ENCODE measurements at places on chromosomes 3 and 15. TPM values are rescaled to one million over a fixed set of nuclear protein-coding genes. Genes with fewer than 3 reads are reported as not detected.

DNA sequence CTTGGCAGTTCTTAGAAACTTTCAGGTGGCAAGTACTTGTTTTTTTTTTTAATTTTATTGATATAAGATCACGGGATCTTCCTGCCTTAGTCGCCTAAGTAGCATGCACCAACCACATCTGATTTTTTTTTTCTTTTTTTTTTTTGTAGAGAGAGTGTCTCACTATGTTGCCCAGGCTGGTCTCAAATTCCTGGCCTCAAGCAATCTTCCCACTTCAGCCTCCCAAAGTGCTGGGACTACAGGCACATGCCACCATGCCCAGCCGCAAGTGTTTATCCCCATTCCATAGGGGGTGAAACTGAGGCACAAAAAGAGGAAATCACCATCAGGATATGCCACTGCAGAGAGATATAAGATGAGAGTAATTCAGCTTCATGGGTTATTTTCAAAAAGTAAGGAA lies 102.9 kb downstream of the IGF2BP2 start:
- no peak for DNase-seq

DNA sequence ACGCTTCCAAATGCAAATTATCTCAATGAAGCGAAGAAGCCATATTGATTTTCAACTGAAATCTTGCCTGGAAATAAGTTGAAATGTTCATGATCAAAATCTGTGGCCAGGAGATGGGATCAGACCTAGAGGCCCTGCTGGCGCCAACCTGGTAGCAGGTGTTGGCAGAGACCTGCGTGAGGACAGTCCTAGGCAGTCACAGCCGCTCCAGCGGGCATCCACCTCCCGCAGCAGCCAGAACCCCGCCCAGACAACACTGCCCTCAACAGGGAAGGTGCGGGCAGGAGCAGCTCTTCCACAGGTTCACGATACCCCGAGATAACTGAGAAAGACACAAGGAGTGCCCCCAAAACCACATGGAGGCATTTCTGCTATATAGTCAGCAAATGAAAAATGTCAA lies 145.3 kb downstream of the XXYLT1 start:
- no peak for DNase-seq

- DNase-seq: no peak
These were observed 40.1 kb downstream of the CBLB start for GRCh38 chr3:105828703-105829102.

- no peak for DNase-seq
These were observed 55.6 kb downstream of the MECOM start for GRCh38 chr3:169607949-169608348.

GRCh38 chr3:16936233-16936632 lies 51.5 kb downstream of the PLCL2 start:
- DNase-seq: no peak

GRCh38 chr3:81452418-81452817 lies 309.0 kb downstream of the GBE1 start:
- no peak for DNase-seq

- no peak for DNase-seq
These were observed 417.6 kb upstream of the CDIN1 start for GRCh38 chr15:36161771-36162212.

DNA sequence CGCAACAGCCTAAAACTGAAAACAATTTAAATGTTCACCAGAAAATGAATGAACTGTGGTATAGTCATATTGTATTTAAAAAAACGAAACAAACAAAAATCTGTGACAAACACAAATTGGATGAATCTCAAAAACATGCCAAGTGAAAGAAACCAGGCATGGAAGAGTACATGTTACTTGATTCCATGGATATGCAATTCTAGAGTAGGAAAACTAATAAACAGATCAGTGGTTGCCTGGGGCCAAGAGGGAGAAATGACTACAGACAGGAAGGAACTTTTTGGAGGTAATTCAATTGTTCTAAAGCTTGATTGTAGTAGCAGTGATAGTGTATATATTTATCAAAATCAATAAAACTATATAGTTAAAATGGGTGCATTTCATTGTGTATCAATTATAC lies 16.8 kb downstream of the UBE3A start:
- no peak for DNase-seq

DNA sequence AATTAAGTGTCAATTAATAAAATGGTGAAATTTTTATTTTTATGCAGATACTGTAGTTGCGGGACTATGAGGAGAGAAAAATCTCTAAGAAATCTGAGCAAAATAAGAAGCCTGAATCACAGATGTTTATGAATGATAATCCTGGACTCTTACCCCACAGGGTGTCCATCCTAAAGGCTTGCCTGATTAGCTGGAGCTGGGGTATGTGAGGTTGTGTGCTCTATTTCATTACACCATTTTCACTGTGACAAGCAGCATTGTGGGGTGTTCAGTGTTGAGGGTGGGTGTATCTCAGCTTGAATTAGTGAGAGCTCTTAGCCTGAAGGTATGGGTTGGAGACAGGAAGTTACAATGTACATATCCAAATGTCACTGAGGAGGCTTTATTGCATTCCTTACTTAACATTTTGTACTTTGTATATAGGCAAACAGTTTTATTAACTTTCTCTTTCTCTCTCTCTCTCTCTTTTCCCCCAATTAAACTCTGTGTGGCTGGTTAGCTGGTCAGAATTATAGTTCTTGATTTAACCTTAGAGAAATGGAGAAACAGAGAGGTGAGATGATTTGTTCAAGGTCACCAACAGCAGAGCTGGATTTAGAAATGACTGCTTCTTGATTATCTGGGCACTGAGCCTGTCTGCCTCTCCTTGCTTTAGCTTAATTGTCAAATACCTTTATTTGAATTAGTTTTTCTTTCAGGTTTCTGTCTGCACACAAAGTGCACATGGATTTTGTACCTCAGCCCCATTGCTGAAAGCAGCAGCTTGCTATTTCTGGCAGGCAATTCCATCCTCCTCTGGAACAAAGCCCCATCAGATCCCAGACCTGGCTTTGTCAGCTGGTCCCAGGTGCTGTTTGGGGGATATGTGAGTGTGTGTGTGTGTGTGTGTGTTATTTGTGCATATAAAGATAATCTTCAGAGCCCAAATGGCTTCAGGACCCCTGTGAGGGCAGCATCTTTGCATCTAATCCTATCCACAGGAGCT lies 35.8 kb downstream of the GJD2 start:
- no peak for DNase-seq

GRCh38 chr3:131856171-131856570 lies 178.6 kb downstream of the CPNE4 start:
- DNase-seq: no peak

DNA sequence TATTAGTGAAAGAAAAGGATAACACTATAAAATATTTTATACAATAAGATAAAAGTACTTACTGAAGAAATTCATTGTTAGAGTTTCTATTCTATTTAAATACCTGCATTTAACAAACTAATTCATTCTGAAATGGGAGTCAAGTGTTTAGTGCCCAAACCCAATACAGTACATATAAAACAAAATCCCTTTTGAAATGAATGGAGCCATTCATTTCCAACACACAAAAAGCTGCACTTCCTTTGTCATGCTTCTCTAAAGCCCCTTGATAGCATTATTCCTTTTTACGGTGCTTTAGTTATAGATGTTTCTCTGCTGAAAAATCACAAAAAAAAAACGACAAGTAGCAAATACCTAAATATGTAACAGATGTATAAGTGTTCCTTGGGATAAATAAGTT lies 596.3 kb downstream of the ZIC1 start:
- no peak for DNase-seq

GRCh38 chr3:84717894-84718293 lies 240.9 kb upstream of the CADM2 start:
- no peak for DNase-seq

GRCh38 chr15:85672332-85673084 lies 122.2 kb downstream of the KLHL25 start:
- no peak for DNase-seq

- DNase-seq: no peak
These were observed 1.3 kb downstream of the CILP start for GRCh38 chr15:65209701-65210643.

DNA sequence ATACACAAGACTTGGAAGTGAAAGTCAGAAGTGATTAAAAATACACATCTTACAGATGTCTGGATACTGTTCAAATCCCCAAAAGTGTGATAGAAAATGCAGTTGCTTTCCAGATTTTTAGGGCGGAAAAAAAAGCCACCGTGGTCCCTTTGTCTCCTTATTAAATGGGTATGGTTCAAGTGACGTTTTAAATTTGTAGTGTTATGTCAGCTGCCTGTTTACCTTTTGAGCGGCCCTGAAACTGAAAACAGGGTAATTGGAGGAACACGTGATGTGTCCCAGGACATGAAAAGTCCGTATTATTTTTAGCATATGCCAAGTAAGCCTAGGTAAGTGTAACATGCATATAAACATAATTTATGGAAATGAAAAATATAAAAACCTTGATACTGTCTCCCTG lies 109.0 kb upstream of the PDZRN3 start:
- no peak for DNase-seq

DNA sequence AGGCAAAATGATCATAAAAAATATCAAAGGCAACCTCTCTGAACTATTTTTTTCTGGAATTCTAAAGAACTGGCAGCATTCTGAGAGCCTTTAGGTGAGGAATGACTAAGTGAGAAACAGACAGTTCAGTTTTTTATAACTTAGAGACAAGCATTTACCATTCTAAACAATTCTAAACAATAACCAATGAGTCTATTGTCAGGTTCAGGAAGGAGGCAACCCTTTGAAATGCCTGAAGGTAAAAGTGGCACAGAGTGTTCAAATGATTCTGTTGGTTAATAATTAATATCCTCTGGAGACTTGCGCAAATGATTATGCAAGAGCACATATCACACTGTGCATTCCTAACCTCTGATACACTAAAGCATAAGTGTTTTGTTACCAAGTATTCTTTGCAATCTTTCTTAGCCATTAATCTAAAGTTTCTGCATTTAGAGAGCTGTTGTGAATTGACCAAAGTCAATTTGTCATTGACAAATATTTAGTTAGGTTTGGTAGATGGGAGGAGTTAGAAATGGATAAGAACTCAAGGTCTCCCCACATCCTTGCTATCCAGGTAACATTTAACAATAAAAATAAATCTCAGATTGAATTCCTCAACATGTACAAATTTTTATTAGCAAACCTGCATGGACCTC lies 9.2 kb upstream of the TGFBR2 start:
- DNase-seq: no peak

DNA sequence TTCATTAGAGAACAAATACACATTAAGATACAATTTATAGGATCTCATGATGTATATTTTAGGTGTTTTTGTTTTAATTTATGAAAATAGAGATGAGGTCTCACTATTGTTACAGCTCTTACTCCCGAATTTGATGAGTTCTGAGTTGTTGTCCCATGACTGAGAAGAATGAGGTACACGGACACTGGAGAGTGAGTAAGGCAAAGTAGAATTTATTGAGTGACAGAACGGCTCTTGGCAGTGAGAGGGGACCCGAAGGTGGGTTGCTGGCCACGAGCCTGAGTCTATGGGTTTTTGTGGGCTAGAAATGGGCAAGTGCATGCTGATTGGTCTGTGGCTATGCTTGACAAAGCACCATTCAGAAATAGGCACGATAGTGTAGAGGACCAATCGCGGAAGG lies 3.1 kb upstream of the RNF168 start:
- DNase-seq: no peak

GRCh38 chr3:359672-360071 lies 163.1 kb downstream of the CHL1 start:
- DNase-seq: no peak

GRCh38 chr3:195020921-195021320 lies 250.0 kb downstream of the XXYLT1 start:
- DNase-seq: no peak

The CLEC3B gene
- total RNA-seq: 12.9 TPM

The CCDC9B gene
- 4.6 TPM for total RNA-seq

The DNAJA4 gene
- total RNA-seq: 6.7 TPM

The BCL2A1 gene
- total RNA-seq: 9.7 TPM

The UACA gene
- 3.0 TPM for total RNA-seq

The ANKUB1 gene
- total RNA-seq: not detected

The WDR93 gene
- 0.27 TPM for total RNA-seq

The ALAS1 gene
- 25.6 TPM for total RNA-seq

The SLC7A14 gene
- not detected for total RNA-seq

The MESP2 gene
- total RNA-seq: under 0.01 TPM

The TM4SF18 gene
- total RNA-seq: 0.27 TPM

All from hematopoietic multipotent progenitor cell (in vitro differentiated cells).